M059J (cell line): ENCODE measurements at places on chromosomes 6 and 20. TPM values are rescaled to one million over a fixed set of nuclear protein-coding genes. Genes with fewer than 3 reads are reported as not detected.

GRCh38 chr6:2817903-2818443 is 23.7 kb downstream of the SERPINB1 start:
- DNase-seq: peak; percentile 63

DNA sequence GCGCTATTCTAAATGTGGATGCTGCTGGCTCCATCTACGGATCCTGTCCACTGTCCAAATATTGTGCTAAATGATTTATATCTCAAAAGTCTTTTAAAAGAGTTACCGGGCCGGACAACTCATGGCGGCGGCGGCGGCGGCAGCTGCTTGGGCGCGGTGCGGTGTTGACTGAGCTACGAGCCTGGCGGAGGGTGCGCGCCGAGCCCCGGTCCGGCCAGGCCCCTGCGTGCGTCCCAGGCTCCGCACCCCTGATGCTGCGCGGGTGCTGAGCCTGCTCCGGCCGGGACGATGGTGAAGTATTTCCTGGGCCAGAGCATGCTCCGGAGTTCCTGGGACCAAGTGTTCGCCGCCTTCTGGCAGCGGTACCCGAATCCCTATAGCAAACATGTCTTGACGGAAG is 303.4 kb downstream of the CENPW start:
- DNase-seq: no peak

DNA sequence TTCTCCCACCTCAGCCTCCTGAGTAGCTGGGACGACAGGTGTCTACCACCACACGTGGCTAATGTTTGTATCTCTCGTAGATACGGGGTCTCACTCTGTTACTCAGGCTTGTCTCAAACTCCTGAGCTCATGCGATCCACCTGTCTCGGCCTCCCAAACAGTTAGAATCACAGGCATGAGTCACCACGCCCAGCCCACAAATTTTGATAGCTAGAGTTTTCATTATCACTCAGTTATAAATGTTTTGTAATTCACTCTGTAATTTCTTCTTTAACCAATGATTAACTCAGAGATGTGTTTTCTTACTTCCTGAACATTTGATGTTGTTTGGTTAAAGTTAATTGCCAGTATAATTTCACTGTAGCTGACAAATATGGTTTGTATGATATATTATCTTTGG is 249.3 kb downstream of the SMOC2 start:
- DNase-seq: no peak

DNA sequence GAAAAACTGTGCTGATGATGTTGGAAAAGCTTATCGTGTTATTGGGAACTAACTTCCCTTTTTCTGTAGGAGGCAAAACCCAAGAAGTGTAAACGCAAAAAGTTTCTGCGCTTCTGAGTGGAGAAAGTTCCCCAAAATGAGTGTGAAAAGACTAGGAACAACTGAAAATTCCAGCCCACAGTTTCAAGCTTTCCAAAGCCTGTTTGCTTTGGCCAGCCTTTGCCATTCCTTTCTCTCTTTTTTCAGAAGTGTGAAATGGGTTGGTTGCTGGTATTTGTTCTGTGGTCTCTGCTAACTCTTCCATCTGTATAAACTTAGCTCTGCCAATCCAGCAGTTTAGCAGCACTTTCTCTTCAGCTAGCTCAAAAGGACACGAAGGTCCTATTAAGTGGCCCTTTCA is 491.3 kb downstream of the MAFB start:
- no peak for DNase-seq

GRCh38 chr20:10542442-10542841 is 107.3 kb downstream of the SLX4IP start:
- DNase-seq: no peak

GRCh38 chr6:149140137-149140909 is 177.2 kb upstream of the TAB2 start:
- DNase-seq: no peak

DNA sequence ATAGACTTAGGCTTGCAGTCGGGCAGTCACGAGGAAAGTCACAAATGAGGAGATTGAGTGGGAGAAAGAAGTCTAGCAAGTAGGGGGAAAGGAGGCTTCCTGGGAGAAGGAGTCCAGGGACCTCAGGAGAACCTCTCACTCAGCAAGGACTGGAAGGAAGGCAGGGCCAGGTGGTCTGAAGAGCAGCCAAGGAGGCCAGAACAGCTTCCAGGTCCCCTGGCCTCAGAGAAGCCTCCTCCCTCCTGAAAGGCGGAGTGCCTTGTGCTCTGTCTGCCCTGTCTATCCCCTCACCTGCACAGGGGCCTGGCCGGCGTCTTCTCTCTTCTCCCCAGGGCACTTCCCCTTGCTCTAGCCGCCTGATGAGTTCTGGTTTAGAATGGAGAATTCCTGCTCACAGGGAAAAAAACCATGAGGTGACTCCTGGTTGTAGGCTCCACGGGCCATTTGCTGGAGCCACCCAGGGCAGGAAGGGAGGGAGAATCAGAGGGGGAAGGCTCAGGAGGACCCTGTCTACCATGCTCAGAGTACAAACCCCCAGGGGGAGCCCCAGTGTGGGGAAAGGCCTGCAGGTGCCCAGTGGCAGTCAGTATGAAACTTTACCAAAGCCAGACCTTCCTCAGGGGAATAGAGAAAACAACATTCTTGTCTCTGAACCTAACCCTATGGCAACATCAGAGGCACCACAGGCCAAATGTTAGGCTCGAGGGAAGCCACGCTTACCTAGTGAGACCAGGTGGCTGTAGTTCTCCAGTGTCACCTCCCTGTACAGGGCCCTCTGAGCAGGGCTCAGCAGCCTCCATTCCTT is 11.2 kb downstream of the ZNF337 start:
- no peak for DNase-seq

Gene FKBP5
- 10.7 and 14.9 TPM in 2 replicates for total RNA-seq

DNA sequence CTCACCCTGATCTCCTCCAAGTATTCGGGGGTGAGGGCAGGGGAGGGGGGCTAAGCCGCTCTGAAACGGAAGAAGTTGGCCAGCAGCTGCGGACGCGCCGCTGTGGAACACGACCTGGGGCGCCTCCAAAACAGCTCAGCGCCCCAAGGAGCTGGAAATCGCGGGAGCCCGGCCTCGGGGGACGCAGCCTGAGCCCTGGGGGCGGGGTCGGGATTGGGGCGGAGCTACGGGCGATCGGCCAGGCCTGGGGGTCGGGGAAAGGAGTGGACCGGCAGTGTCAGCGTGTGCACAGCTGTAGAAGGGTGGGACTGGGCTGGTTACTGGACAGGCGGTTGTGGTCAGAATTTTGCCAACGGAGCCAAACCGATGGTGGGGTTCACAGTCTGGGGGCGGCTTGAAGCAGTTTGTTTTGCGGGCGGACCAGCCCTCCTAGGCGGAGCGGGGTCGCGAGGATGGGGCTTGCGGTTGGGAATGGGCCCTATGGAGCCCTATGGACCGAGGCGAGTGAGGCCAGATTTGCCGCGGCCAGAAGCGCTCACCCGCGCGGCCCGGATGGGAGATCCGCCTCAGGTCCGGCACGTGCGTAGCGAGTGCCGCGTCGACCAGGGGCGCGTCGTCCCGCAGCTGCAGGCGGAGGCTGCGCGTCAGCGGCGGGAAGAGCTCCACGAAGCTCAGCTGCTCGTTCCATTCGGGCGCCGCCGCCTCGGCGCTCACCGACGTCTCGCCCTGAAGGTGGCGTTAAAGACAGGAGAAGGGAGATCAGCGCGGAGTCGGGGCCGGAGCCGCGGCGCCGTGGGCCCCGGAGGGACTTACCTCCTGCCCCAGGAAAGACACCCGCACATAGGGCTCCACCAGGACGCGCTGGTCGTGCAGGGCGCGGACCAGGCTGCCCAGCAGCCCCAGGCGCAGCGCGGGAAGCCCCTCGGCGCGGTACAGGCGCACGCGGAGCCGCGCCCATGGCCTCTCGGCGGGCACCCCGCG is 14.3 kb upstream of the SPAG4 start:
- no peak for DNase-seq

- DNase-seq: no peak
Measured at GRCh38 chr6:132843316-132844035, 29.1 kb downstream of the RPS12 start.

Gene LY6G6D
- total RNA-seq: not detected in 2 replicates

Gene LEMD2
- total RNA-seq: 48.2 and 69.2 TPM in 2 replicates

Gene BTNL2
- total RNA-seq: not detected in 2 replicates

DNA sequence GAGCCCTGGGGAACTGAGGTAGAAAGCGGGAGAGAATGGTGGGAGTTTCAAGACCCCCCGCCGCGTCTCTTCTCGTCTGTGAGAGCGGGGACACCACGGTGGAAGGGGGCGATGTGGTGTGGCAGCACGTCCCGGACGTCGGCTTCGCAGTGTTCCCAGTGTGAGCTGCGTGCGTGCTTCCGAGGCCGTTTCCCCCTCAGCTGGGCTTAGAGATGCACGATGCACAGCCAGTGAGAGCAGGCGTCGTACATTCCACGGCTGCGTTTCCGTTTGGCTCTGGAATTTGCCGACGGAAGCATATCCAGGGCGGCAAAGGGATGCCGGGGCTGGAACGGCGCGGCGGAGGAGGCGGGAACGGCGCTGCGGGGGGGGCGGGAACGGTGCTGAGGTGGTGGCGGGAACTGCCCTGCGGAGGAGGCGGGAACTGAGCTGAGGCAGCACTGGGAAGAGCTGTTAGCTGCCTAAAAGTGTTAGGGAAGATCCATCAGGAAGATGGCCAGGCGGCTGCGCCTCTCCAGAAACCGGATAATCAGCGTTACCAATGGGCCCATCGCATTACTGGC is 37.7 kb downstream of the KIF25 start:
- no peak for DNase-seq

Gene PSMB8
- total RNA-seq: 350 and 427 TPM in 2 replicates

GRCh38 chr6:135909737-135910387 is 58.4 kb downstream of the PDE7B start:
- DNase-seq: peak; percentile 66

- no peak for DNase-seq
Measured at GRCh38 chr6:21444711-21445260, 148.8 kb upstream of the SOX4 start.
